Putamen (tissue), 1 donor: ENCODE measurements at places on chromosomes 2 and 18.

DNA sequence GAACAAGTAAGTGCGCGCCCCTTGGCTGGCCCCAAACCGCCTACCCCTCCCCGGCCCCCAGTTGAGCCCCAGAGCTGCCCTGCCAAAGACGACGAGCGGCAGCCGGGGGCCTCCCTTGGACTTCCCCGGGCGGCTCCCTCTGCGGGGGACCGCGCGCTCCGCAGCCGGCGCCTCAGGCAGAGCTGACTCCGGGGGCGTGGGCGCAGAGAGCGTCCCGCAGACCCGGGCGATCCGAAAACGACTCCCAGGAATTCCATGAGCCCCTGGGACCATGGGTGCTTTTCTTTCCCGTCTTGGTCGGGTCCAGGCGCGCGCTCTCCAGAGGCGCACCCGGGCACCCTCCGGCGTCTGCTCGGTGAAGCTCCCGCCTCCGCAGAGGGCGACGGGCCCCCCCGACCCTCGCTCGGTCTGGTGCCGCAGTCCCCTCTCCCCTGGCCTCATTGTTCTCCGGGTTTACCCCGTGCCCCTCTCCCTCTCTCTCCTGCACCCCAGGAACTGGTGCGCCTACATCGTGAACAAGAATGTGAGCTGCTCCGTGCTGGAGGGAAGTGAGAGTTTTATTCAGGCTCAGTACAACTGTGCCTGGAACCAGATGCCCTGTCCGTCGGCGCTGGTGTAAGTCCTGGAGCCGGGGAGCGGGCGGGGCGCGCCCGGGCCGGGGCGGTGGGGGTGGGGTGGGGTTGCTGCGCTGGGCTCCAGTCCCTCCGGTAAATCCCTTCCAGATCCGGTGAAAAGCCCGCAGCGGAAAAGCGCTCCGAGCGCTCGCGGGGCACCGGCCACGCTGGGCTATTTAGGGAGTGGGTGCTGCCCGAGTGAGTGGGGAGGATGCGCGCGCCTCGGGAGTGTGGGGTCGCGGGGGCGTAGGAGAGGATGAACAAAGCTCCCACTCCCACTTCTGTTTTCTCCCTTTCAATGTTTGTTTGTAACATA lies 776 bp downstream of the EMILIN2 start:
- DNase-seq, result no peak

GRCh38 chr2:45236268-45236667 lies 227.0 kb upstream of the SIX2 start:
- no peak for DNase-seq

- no peak for DNase-seq
These were observed 86.6 kb downstream of the DNER start for GRCh38 chr2:229627728-229628127.

DNA sequence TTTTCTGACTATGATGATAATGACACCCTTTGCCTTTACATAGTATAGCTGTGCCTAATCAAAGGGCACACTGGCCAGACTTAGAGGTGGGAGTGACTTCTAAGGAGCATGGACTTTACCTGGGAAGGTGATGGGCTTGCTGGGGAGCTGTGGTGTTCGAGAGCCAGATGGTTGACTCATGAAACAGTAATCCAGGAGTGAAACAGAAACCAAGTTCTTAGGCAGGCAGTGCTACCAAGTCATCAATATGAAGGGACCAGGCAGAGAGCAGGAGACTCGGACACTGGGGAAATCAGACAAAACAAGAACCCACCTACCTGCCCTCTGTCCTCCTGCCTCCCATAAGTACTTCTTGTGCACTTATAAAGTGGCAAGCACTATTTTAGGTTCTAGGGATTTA lies 430.4 kb downstream of the DLGAP1 start:
- no peak for DNase-seq
